ENCODE measurements at places on chromosomes 7 and 10.

GRCh38 chr7:105664816-105665525 lies 83.7 kb upstream of the EFCAB10 start:
- DNase-seq, result no peak

DNA sequence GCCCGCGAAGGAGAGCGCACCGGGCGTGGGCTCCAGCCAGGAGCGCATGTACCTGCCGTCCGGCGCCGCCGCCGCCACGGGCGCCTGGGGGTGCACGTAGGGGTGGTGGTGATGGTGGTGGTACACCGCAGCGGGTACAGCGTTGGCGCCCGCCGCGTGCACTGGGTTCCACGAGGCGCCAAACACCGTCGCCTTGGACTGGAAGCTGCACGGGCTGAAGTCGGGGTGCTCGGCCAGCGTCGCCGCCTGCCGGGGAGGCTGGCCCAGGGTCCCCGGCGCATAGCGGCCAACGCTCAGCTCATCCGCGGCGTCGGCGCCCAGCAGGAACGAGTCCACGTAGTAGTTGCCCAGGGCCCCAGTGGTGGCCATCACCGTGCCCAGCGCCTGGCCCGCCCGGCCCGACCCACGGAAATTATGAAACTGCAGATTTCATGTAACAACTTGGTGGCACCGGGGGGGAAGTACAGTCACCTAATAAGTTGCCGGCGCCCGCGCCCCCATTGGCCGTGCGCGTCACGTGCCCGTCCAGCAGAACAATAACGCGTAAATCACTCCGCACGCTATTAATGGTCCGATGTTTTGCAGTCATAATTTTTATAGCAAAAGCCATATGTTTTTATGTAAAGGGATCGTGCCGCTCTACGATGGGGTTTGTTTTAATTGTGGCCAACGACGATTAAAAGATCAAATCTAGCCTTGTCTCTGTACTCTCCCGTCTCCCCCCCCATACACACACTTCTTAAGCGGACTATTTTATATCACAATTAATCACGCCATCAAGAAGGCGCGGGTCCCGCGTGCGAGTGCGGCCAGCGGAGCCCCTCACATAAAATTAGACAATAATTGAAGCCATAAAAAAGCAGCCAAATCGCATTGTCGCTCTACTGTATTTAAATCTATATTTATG lies at the start of gene HOXA9:
HOXA9 (minus strand) TSS at position 449 of the 907 bp plus-strand sequence; CDS start at position 369, 80 bp downstream.
- no peak for DNase-seq

DNA sequence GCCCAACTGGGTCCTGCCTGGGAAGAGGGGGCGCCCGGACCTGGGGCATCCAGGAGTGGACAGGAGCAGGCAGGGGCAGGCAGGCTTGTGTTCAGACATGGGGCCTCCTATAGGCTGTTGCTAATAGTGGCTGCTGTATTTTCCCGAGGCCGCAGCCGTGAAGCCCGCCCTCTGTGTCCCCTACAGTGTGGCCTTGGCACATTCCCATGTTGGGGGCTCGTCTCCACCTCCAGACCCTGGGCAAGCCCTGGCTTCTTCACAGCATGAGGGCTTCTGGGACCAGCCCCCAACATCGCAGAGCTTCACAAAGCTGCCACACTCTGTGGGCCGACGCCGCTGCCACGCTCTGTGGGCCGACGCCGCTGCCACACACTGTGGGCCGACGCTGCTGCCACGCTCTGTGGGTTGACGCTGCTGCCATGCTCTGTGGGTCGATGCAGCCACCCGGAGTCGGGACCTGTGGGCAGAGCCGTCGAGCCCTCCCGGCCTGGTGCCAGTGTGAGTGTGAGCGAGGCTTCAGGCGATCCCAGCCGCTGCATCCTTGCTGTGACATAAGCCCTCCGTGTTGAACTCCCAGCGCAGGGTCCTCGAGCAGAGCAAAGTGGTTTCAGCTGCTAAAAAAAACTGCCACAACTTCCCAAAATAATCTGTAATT lies 109.0 kb downstream of the INPP5A start:
- DNase-seq, result no peak

DNA sequence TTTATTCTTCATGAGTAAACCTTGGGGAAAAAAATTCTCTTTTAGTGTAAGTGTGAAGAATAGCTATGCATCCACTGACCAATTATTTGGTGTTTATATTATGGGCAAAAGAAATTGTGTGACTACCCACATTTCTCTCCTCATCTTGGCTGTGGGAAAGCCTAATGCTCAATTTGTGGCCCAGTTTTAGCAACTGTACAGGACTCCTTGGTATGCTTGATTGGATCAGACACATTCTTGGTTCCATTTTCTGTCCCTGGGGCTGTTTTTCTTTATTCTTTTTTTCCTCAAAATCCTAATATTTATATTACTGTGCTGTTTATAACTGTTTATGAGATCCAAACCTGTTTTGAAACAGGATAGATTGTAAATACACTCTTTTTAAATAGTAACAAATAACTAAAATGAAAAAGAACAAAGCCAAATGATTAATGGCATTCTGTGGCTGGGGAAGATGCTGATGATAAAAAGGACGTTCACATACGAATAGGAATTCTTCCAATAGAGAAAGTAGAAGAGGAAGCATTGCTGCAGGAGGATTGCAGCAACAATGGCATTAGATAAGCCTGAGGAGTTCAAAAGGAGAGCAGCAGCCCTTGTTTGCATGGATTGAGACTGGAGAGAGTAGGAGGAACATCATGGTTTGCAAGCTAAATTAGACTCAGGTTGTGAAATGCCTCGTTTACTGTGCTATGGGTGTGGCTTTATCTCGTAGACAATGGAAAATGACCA lies 580.5 kb downstream of the INHBA start:
- no peak for DNase-seq

DNA sequence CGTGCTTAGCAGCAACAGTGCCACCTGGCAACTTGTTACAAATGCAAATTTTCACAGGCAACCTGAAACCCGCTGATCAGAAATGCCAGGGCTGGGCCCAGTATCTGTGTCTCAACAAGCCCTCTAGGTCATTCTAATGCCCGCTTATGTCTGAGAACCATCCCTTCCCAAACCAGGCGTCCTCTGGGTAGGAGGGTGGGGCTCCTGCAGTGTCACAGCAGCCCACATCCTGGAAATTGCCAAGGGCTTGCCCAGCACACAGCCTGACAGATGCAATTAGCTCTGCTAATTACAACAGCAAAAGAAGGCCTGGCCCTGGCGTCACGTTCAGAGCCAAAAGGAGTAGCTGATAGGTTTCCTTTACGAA lies 15.9 kb downstream of the ITPRIP start:
- DNase-seq, result no peak

GRCh38 chr10:77620731-77621130 lies 16.9 kb downstream of the KCNMA1 start:
- no peak for DNase-seq

- DNase-seq, result no peak
Measured at GRCh38 chr7:92832534-92833023, 3.8 kb downstream of the CDK6 start.

DNA sequence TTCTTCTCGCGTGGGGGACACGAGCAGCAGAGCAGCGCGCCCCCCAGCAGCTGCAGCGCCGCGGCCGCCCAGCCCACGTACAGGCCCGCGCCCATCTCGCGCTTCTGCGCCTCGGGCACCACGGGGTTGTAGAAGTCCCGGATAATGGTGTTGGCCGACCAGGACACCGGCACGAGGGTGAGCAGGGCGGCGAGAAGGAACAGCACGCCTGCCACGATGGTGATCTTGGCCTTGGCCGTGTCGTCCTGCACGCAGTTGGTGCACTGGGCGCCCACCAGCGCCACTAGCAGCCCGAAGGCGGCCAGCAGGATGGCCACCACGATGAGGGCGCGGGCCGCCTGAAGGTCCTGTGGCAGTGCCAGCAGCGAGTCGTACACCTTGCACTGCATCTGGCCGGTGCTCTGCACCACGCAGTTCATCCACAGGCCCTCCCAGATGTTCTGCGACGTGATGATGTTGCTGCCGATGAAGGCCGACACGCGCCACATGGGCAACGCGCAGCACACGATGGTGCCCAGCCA lies 529 bp downstream of the CLDN3 start:
- DNase-seq, result no peak

DNA sequence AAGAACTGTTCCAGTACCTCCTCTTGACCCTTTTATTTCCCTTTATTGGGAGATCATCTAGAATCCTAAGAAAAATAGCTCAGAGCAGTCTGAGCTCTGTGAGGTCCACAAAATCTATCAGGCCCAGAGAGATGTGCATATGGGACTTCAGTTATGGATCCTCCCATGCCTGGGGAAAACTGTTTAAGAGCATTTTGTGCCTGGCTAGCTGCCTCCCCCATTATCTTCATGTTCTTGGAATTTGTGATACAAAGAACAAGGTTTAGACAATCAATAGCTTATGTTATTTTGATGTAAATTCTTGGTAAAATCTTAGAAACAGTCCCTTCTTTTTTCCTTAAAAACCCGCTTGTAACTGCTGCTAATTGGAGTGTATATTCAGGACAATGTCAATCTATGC lies 75.2 kb downstream of the USP6NL start:
- DNase-seq, result no peak

DNA sequence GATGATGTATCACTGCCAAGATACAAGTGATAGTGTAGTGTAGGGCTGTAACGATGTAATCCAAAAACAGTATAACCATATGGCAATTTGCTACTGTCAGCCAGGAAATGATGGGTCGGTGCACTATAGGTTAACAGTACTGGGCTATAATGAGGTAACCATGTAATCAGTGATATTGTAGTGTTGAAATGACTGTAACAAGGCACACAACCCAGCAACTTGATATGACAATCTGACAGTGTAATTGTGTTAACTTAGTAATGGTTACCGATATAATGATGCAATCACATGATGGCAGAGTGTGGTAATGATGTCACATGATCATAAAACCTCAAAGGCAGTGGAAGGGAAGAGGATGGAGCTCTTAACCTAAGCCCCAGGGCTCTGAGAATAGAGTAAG lies 73.8 kb upstream of the SLF2 start:
- DNase-seq, result no peak

GRCh38 chr7:38425509-38425908 lies 152.1 kb upstream of the TARP start:
- DNase-seq, result no peak

GRCh38 chr10:11679946-11680345 lies 62.2 kb upstream of the ECHDC3 start:
- DNase-seq, result no peak

DNA sequence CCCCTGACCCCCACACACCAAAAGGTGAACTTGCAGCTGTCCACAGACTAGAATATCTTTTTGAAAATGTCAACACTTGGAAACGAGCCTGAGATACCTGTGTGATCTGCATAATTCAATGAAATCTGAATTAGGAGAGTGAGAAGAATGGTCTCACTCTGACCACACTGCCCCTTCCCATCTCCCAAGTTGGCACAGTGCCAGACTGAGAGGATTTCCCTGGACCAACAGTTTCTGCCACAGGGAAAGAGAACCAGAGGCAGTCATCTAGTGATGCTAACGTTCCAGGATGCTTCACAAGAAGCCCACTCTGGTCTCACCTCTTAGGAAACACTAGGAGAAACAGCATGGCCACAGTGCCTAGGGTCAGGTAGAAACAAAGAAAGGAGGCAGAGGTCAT lies 479.0 kb downstream of the SDK1 start:
- no peak for DNase-seq

DNA sequence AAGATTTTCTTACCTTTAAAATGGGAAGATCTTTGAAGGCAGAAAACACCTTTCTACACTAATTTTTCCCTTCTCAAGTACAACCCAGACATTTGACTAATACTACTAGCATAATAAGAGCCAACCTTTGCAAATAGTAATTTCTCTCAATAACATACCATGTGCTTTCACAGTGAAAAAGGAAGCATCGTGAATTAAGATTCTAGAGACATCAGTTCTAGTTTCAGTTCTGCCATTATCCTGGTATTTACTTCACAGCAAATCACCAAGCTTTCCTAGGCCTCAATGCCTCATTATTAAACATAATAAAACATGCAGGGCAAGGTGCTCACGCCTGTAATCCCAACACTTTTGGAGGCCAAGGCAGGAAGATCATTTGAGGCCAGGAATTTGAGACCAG lies 24.9 kb downstream of the GSAP start:
- DNase-seq, result no peak

GRCh38 chr7:66283003-66283920 lies 78.1 kb downstream of the TPST1 start:
- DNase-seq, result no peak

- no peak for DNase-seq
Measured at GRCh38 chr10:12353399-12354242, 4.3 kb downstream of the CAMK1D start.

GRCh38 chr10:101356132-101356531 lies 2.2 kb downstream of the BTRC start:
- no peak for DNase-seq
